ENCODE measurements at places on chromosomes 12 and 14.
A peak's percentile ranks its signal among the peaks of the same experiment; 100 is the strongest.

- no peak for DNase-seq
Observed at GRCh38 chr12:26668847-26669246, 164.1 kb downstream of the ITPR2 start.

- no peak for DNase-seq
Observed at GRCh38 chr14:24900269-24901100, 149.5 kb downstream of the STXBP6 start.

- peak; percentile 51 for DNase-seq
Observed at GRCh38 chr12:11581179-11581755, 68.2 kb upstream of the ETV6 start.

- no peak for DNase-seq
Observed at GRCh38 chr14:93997082-93997481, at the start of gene CCDC197. CCDC197 (plus strand) TSS chr14:93997301; CDS start chr14:93998132, 831 bp downstream.

DNA sequence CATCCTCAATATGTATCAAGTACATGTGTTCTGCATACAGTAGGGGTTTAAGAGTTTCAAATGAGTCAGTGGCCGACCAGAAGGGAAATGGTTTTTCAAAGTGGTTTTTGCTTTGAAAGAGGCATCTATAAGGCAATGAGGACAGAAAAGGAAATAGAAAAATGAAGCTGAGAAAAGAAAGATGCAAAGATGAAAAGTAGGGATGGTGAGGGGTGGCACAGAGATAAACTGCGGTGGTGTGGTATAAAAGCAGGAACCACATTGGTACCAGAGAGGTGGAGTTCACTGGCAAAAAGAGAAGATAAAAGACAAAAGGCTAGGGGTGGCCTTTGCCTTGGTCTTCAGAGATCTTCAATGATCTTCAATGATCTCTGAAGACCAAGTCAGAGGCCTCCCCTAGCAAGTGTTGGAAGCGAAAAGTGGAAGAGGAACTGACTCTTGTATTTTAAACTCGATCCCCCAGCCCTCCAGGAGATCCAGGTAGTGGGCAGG is 144.0 kb upstream of the KRR1 start:
- no peak for DNase-seq

GRCh38 chr14:60220917-60221316 is 28.1 kb upstream of the PPM1A start:
- DNase-seq, result no peak

GRCh38 chr12:132133952-132134652 is 10.0 kb downstream of the DDX51 start:
- no peak for DNase-seq

- DNase-seq, result no peak
Observed at GRCh38 chr14:54127526-54127925, 170.9 kb upstream of the BMP4 start.

All from stimulated activated CD8-positive, alpha-beta memory T cell treated with anti-CD3 and anti-CD28 coated beads, Interleukin-4, amount 100 ng/mL, for 1 hour (primary cell).